ENCODE measurements at places on chromosomes 5 and 9.

- DNase-seq = no peak
Observed at GRCh38 chr9:19788152-19788551, 685 bp downstream of the SLC24A2 start.

GRCh38 chr9:70564468-70565335, 150.2 kb upstream of the KLF9 start:
- no peak for DNase-seq

- DNase-seq = peak; percentile 75
Observed at GRCh38 chr5:15752663-15753285, 252.8 kb downstream of the FBXL7 start.

DNA sequence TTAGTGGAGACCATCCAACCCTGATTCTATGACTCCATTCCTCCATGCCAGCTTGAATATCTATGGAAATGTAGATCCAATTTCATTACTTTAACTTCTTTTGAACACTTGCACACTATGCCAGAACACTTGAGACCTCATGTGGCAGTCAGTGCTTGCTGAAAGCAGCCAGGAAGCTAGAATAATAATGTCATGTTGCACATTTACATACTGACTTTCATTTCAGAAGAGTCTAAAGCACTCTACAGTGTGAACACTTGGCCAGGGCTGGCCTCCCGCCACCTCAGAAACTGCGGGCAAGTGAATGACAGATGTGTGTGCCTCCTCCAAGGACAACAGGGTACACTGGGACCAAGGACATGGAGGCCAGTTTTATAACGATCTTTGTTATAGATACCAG, 97.3 kb downstream of the SLF1 start:
- no peak for DNase-seq

DNA sequence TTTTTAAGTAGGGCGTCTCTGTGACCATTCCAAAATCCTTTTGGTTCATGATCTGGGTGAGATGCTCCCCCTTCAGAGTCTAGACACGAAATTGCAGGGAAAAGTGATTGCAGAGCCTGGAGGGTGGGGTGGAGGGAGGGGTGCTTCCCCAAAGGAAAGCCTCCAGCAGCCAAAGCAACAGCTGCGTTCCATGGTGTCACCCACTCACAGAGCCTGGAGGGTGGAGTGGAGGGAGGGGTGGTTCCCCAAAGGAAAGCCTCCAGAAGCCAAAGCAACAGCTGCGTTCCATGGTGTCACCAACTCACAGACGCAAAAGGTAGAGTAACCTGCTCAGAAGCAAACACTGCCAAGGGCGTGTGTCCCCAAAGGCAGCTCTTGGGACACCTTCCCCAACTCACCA, 22.6 kb downstream of the SLC6A18 start:
- no peak for DNase-seq

DNA sequence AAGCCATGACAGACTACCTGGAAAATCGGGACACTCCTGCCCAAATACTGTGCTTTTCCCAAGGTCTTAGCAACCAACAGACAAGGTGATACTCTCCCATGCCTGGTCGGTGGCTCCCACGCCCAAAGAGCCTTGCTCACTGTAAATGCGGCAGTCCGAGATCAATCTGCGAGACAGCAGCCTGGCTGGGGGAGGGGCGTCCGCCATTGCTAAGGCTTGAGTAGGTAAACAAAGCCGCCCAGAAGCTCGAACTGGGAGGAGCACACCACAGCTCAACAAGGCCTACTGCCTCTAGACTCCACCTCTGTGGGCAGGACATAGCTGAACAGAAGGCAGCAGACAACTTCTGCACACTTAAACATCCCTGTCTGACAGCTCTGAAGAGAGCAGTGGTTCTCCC, 272.1 kb upstream of the CCNG1 start:
- no peak for DNase-seq

- DNase-seq = no peak
Observed at GRCh38 chr5:124637011-124637410, 109.4 kb downstream of the ZNF608 start.

DNA sequence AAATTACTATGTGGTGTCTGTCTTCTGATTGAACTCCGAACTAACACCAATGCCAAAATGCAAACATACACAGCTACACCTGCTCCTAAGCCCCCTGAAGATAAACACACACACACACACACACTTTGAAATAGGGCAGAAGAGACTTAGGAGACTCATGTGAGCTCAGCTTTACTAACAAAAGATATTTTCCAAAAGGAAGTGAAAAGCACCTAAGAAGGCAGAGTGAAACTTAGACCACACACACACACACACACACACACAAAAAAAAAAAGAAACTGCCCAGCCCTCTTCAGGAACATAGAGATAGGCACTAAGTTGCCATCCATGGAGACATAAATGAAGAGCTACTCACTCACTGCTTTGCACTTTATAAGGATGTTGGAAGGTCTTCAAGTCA, 45.2 kb upstream of the APC start:
- no peak for DNase-seq

GRCh38 chr5:53560028-53560427, 411 bp upstream of the NDUFS4 start:
- DNase-seq = no peak

- no peak for DNase-seq
Observed at GRCh38 chr5:146111409-146111808, 6.0 kb upstream of the PLAC8L1 start.

DNA sequence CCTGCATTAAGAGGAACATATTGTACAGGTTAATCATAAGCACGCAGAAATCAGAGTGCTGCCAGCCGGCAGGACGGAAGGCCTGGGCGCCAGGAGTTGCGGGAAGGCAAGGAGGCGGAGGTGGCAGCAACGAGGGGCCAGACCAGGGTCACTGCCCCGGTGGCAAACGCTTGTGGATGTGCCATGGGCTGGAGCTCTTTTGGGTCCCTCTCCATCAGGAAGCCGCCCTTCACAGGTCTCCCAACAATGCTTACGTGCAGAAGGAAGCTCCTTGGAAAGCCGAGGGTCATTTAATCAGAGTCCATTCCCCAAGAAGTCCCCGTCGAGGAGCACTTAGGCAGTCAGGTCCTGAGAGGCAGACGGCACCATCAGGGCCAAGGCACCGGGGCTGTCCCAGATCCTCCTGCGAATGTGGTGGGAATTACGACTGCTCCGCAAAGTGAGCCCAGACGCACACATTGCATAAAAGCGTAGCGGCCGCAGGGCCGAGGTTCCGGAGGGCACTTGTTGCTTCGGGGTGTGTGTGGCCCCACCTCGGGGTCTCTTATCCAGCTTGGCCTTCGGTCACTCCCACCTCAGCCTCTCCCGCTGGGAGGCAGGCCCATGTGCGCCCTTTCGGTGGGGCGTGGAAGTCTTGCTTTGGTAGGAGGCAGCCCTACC, 20.5 kb downstream of the MRPL36 start:
- no peak for DNase-seq

DNA sequence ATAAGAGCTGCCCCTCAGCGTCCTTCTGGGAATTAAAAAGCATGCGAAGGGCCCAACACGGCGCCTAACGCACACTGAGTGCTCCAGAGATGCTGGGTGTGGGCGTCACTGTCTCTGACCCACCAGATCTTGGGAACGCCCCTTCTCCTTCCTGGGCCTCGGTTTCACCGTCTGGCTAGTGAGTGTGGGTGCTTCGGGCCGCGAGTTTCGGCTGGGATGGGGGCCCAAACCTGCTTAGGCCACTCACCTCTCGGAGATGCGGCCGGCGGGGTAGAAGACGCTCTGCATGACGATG, 3.7 kb downstream of the PIP5KL1 start:
- no peak for DNase-seq

- DNase-seq = no peak
Observed at GRCh38 chr9:85137696-85138095, 468.2 kb downstream of the NTRK2 start.

DNA sequence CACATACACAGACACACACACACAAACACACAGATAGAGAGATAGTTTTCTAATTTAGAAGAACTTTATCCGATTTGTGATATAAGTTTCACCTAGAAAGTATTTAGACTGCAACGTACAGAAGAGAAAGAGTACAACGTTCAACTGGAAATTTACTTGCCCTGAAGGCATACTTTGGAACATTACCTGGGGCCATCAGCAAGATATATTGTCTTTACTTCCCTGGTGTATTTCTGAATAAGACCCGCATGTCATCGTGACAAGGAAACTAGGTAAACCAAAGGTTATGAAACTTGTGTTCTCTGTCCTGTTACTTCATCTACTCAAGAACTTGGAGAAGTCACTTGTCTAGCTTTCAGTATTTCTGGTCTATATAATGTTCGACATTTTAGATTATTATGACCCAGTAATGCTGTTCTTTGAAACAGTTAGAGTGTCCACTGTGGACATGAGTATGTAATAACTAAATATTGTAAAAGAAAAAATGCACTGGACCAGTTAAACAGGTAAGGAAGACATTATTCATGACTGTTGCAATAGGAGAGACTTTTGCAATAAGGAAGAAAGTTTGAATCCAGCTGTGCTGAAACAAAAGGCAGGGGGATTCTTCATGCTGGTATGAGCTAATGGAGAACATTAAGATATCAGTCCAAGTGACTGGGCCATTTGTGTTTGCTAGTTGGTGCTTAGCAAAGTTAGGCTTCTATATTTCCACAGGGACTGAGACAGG, 1791.1 kb downstream of the MAT2B start:
- DNase-seq = no peak

DNA sequence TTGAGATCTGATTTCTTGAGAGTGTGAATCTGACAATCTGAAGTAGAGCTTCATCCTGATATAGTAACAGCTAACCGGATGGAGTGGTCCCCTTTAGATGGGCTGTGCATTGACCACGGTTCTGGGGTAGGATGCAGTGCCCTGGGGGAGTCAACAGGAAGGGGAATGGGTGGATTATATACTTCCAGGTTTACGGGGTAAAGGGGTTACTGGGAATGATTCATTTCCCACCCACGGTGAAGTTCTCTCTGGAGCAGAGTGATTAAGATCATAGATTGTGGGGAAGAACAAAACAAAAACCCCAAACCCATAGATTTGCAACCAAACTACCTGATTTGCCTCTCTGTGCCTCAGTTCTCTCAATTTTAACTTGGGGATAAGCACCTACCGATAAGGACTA, 1.5 kb upstream of the B4GALT7 start:
- no peak for DNase-seq

DNA sequence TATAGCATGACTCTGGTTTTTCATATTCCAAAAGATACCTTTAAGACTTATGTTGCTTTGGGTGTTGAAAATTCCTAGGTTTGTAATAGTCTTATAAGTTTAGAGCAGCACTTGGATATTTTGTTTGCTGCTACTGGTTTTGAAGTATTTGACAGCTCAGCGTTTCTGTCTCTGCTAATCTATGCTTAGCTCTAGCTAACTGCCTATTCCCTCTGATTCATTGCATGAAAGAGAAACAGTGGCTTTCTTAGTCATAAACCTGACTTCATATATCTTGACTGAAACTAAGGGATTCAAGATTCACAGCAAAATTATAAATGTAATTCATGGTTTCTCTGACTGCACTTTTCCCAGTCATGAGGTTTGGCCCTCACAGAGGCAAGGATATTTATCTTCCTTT, 35.6 kb upstream of the ANXA1 start:
- no peak for DNase-seq

DNA sequence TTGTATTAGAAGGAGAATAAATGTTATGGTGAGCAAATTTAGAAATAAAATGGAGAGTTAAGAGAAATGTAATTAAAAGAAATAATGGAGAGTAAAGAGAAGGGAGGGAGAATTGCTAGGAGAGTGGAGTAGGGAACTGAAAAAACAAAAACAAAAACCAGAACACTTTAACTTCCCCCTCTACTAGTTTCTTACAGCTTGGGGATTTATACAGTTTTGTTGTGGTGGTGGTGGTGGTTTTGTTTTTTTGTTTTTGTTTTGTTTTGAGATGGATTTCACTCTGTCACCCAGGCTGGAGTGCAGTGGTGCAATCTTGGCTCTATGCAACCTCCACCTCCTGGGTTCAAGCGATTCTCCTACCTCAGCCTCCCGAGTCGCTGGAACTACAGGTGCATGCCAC, 322.4 kb downstream of the TMEM167A start:
- DNase-seq = no peak

DNA sequence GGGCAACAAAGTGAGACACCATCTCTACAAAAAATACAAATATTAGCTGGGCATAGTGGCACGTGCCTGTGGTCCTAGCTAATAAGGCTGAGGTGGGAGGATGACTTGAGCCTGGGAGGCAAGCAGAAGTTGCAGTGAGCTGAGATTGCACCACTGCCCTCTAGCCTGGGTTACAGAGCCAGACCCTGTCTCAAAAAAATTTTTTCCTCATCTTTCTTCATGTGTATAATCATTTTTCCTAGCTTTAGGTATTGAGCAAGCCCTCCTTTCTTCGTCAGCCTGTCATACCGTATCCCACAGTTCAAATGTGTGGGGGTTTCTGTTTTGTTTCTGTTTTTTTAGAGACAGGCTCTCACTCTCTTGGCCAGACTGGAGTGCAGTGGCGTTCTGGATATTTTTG, 41.3 kb downstream of the EHMT1 start:
- DNase-seq = no peak

DNA sequence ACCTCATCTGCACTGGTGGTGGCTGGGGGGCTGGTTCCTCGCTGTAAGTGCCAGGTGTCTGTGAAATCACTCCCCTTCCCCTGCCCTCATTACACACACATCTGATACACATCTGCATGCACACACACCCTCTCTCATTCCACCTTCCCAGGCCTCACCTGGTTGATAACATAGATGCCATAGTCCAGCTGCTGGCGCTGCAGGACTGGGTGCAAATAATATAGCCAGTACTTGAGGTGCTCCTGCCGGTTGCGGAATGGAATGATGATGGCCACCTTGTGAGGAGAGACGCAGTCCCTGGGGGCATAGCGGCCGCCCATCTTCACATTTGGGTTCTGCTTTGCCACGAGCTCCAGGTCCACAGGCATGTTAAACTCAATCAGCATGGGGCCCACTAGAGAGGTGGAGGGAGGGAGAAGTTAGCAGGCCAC, 32.1 kb downstream of the B4GALT1 start:
- no peak for DNase-seq

GRCh38 chr5:129858131-129858675, 46.1 kb upstream of the CHSY3 start:
- no peak for DNase-seq

DNA sequence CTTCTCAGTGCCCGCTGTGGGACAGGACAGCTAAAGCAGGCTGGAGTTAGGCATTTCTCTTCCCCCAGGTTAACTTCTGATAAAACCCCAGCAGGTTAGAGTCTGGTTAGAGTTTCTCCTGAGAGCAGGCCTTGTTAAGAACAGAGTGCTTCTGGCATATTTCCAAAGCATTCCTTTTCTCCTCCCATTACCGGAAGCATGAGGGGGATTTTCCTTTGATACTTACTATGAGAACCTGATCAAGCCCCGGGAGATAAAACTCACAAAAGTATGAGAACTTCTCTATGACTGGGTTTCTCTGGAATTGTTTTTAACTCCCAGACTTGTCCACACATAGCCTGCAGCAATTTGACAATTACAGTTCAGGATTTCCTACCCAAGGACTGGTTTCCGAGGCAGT, 77.4 kb upstream of the MAST4 start:
- DNase-seq = no peak

- no peak for DNase-seq
Observed at GRCh38 chr9:8872802-8873201, 1073.2 kb upstream of the DMAC1 start.
